ENCODE measurements at places on chromosomes 4 and X. TPM values are rescaled to one million over a fixed set of nuclear protein-coding genes. Genes with fewer than 3 reads are reported as not detected.

DNA sequence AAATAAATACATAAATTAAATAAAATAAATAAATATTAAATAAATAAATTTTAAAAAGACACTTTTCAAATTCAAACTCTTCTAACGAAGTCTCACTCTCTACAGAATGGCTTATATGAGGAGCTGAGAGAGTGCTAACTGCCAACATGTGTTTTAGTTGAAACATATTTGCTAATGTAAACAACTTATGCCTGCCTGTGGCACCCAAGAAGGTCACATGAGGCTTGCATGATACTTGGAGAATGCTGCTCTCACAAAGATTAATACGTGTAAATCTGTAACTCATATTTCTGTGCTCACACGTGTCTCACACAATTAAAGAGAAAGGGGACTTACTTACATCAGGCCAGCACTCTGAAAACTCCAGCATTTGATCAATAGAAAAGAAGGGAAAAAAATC, 43.2 kb upstream of the PITX2 start:
- no peaks in the 10 kb centered on the region for H3K27me3 ChIP-seq
- H3K27ac ChIP-seq = no peak overlapping the region
- H3K4me3 ChIP-seq = no peak overlapping the region
- DNase-seq = no peak
- H3K36me3 ChIP-seq = no peaks in the 10 kb centered on the region
- no peaks in the 10 kb centered on the region for H3K4me1 ChIP-seq

DNA sequence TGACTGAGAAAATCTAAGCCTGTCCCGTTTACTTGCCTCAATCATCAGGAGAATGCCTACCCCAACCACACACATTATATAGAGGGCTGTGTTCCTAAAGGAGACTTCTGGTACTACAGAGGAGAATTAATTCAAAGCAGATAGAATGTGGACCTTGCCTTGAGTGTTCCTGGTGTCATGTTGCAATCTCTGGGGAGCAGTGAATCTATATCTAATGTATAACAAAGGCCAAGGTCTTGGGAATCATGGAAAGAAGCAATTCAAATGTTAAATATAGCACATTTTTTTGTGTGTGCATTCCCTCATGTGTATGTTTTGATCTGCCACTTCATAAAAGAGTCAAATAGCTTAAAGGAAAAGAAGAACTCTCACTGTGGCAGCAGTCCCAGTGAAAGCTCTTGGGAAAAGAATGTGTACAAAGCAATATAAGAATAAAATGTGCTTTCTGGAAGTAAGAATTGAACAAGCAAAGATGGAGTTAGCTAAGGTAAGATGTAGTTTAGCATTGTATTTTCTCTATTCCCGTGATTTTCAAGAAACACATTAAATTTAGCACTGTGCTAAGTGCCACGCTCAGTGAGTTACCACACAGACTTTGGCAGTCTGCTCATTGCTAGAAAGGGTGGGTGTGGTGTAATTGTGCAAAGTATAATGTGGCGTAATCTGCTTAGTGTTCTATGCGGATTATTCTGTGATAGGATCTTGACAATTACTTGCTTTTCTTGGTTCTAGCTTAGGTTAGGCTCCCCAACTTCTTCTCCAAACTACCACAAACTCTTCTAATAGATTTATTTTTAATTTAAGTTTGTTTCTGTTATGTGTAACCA, 13.7 kb downstream of the ADH6 start:
- no peak overlapping the region for H3K27ac ChIP-seq
- H3K4me1 ChIP-seq = no peaks in the 10 kb centered on the region
- no peaks in the 10 kb centered on the region for H3K27me3 ChIP-seq
- DNase-seq = no peak
- H3K36me3 ChIP-seq = no peaks in the 10 kb centered on the region
- H3K4me3 ChIP-seq = no peak overlapping the region

DNA sequence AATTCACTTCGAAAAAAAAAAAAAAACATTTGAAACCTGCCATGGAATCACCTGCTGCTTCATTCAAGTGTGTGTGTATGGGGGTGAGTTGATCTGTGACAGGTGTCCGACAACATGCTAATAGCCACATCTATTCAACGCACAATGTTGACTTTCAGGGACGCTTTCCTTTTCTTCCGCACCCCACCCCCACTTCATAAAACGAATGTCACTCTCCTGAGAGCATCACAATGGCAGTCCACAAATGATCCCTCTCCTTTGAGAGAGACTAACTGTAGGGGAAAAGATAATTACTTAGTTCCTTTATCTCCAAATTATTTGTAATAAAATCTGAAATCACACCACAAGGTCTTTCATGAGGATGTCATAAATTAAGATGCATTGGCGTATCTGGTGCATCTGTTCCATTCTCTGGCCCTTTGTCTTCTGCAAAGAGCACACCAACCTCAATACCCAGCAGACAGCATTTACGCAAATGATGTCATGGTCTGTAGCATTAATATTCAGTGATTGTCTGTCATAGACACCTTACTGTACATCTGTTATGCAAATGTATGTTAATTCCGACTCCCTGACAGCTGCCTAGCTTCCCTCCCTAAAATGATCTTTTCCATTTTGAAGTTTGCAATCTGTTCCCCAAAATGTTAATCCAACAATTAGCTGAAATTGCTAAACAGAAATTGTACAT, 640.0 kb upstream of the BOD1L1 start:
- H3K27me3 ChIP-seq = no peaks in the 10 kb centered on the region
- H3K4me3 ChIP-seq = no peak overlapping the region
- no peaks in the 10 kb centered on the region for H3K36me3 ChIP-seq
- H3K27ac ChIP-seq = no peak overlapping the region
- DNase-seq = no peak

GRCh38 chr4:112807083-112807482, 170.1 kb downstream of the LARP7 start:
- no peak for DNase-seq
- peaks cover 2% of the 10 kb centered on the region for H3K27me3 ChIP-seq
- peaks cover 6% of the 10 kb centered on the region for H3K4me1 ChIP-seq

DNA sequence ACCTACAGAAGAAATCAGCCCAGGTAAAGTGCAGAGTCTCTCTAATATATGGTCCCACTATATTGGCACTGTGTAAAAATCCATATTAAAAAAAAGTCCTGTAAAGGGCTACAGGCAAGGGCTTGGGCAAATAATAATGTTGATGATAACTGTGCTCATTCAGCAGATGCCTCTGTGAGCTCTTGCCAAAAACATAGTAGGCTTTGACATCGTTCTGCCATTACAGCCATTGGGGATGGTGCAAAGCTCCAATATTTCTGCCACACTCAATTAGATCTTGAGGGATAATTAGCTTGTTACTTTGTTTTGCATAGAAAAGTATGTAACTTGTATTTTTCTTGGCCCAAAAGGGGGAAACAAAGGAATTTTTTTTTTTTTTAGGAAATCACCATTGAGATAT, 645.5 kb upstream of the FAM241A start:
- no peak overlapping the region for H3K4me3 ChIP-seq
- no peaks in the 10 kb centered on the region for H3K36me3 ChIP-seq
- no peak for DNase-seq
- H3K4me1 ChIP-seq = no peaks in the 10 kb centered on the region
- H3K27ac ChIP-seq = no peak overlapping the region
- no peaks in the 10 kb centered on the region for H3K27me3 ChIP-seq

GRCh38 chr4:98530572-98530971, 127.8 kb downstream of the TSPAN5 start:
- peaks cover 19% of the 10 kb centered on the region for H3K36me3 ChIP-seq
- DNase-seq = no peak
- peaks cover 65% of the 10 kb centered on the region for H3K4me1 ChIP-seq
- no peak overlapping the region for H3K4me3 ChIP-seq
- H3K27me3 ChIP-seq = no peaks in the 10 kb centered on the region

DNA sequence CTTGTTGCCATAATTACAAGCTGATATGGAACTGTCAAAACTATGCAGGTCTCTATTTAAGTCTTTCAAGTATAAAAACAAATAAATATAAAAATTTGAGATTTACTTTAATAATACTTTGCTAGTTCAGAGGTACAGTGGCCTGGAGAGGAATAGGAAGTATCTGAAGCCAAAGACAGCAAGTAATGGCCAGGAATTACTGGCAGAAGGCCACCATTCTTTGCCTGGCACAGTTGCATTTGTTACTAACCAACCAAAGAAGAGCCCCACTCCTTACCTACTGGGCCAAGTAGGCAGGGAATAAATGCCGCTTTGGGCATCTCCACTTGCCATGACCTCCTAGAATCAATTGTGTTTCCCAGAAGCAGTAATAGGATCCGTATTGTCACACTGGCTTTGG, 13.8 kb upstream of the ADAMTS3 start:
- H3K36me3 ChIP-seq = no peaks in the 10 kb centered on the region
- no peak overlapping the region for H3K27ac ChIP-seq
- H3K4me3 ChIP-seq = no peak overlapping the region
- no peaks in the 10 kb centered on the region for H3K4me1 ChIP-seq

DNA sequence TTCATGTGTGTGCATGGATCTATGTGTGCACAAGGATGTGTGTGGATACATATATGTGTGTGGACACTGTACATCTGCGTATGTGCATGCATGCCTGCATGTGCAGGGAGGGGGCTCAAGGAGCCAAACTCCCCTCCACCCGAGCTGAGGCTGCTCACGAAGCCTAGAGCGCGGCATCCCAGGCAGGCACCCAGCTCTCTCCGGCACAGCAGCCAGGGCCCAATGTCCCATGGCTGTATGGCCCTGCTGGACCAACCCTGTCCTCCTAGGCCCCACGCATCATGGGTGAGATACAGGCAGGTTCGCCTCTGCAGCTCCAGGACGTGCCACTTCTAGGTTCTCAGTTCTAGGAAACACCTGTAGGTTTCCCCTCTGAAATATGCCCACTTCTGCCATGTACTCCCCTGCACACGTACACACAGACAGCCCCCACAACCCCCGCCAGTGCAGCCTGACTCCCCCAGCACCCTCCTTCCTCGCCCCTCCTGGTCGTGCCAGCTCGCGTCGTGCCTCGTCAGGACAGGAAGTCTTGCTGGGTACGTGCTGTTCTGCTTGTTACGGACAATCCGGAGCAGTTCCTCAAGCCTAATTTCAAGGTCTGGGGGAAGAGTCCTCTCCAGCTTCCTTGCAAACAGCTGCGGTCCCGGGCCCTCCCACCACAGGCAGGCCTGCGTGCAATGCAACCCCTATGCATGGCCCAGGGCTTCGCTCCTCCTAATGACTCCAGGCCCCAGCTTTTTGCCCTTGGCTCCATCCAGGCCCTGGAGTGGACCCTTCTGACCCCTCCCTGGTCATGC, 3.2 kb upstream of the ADRA2C start:
- H3K4me3 ChIP-seq = no peak overlapping the region
- no peak for DNase-seq
- H3K27me3 ChIP-seq = peaks cover 11% of the 10 kb centered on the region
- H3K36me3 ChIP-seq = peaks cover 3% of the 10 kb centered on the region

DNA sequence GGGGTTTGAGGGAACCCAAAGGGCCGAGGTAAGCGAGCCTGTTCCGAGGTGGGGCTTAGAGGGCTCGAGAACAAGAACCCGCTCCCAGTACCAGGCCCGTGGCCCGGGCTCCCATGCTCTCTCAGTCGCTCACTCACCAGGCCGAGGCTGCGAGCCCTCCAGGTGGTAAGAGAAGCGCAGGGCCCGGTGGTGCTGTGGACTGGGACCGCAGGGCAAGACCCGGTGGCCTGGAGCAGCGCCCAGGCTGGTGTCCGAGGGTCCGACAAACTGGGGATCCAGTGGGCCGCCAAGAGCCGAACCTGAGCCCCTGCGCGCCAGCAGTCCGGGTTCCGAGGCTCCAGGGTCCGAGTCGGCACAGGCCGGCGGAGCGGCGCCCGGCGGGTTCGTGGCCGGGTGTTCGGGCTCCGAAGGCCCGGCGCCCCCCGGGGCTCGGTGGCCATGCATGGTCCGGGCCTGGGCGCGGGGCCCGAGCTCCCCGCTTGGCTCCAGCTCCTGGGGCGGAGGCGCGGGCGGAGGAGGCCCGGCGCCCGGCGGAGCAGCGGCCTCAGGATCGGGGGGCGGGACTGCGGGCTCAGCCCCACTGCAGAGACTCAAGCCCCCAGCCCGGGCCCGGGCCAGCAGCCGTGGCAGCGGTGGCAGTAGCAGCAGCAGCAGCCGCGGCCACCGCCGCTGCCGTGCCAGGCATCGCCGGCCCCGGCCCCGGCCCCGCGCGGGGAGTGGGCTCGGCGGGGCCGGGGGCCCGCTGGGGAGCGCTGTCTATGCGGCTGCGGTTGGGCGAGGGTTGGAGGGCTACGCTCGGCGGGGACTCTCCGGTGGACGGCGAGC, 833 bp downstream of the FGD1 start:
- H3K4me1 ChIP-seq = no peaks in the 10 kb centered on the region

- peak; percentile 57 for DNase-seq
- peaks cover 4% of the 10 kb centered on the region for H3K4me1 ChIP-seq
- H3K36me3 ChIP-seq = peaks cover 5% of the 10 kb centered on the region
- no peaks in the 10 kb centered on the region for H3K27me3 ChIP-seq
- peak within 1 kb of the TSS; percentile 94 for H3K4me3 ChIP-seq
These were observed at the start of gene IRAK1 for GRCh38 chrX:154019633-154020528. Gene IRAK1, minus strand, starts transcription at chrX:154019902. Its CDS starts 90 bp downstream, at chrX:154019812.

GRCh38 chr4:127856813-127857447, 23.8 kb upstream of the PLK4 start:
- H3K36me3 ChIP-seq = peaks cover 6% of the 10 kb centered on the region
- DNase-seq = no peak
- no peaks in the 10 kb centered on the region for H3K4me1 ChIP-seq
- peaks cover 2% of the 10 kb centered on the region for H3K27me3 ChIP-seq
- H3K4me3 ChIP-seq = no peak overlapping the region

DNA sequence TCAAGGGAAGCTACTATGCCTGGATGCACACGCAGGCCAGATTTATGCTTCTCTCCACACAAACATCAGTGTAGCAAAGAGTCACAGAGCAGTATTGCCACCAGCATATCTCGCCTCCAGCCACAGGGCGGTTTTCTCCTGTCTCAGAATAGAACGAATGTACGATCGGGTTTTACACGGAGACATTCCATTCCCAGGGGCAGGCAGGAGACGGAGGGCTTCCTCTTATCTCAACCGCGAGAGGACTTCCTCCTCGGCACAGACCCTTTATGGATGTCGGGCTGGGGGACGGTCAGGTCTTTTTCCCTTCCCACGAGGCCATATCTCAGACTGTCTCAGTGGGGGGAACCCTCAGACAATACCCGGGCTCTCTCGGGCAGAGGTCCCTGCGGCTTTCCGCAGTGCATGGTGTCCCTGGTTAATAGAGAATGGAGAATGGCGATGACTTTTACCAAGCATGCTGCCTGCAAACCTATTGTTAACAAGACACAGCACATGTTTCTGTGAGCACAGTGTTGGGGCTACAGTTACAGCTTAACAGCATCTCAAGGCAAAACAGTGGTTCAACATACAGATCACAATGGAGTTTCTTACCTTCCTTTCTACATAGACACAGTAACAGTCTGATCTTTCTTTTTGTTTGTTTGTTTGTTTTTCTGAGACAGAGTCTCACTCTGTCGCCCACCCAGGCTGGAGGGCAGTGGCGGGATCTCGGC, 24.1 kb downstream of the CSF2RA start:
- H3K36me3 ChIP-seq = no peaks in the 10 kb centered on the region
- H3K4me3 ChIP-seq = no peak overlapping the region
- no peak overlapping the region for H3K27ac ChIP-seq
- DNase-seq = no peak
- H3K4me1 ChIP-seq = peaks cover 9% of the 10 kb centered on the region

EXOC1L gene
- total RNA-seq = not detected

FAM47A gene
- total RNA-seq = not detected

PAGE5 gene
- not detected for total RNA-seq

MOB1B gene
- total RNA-seq = 23.1 TPM
